ENCODE measurements at places on chromosomes 11 and 22.

GRCh38 chr11:35250621-35251020, 111.7 kb downstream of the CD44 start:
- DNase-seq, result no peak

GRCh38 chr22:21858025-21858764, 9.2 kb downstream of the MAPK1 start:
- DNase-seq, result no peak

DNA sequence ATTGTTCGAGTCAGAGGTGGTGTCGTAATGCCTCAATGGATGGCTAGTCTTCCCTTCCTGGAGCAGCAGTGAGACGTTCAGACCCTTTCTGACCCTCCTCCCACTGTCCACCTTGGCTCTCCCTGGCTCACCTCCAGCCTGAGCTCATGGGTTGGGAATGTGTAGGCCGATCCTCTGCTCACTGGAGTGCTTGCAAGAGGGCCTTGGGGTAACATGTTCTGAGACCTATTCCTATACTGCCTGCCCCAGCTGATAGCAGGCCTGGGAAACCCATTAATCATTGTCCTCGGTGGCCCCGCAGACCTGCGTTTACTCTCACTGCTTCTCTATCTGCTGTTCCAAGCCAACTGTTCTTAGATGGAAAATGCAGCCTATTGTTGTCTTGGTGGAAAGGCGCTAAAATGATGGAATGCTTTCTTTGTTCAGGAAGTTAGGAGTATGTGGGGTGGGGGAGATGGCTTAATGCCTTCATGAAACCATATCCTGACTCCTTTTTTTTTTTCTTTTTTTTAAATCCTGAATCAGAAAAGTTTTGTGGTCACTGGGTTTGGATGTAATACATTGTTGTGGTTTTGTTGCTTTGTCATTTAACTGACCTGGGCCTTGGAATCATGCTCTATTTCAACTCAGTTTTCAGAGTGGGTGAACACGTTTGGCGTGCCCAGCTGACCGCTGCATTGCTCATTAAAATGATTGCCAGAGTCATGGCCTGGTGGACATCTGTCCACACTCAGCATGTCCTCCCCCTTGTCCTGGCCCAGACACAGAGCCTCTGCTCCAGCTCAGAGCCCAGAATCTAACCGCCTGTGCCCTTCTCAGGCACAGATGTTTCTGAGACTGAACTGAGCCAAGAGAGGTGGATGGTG, 72.5 kb downstream of the MICAL2 start:
- DNase-seq, result no peak

DNA sequence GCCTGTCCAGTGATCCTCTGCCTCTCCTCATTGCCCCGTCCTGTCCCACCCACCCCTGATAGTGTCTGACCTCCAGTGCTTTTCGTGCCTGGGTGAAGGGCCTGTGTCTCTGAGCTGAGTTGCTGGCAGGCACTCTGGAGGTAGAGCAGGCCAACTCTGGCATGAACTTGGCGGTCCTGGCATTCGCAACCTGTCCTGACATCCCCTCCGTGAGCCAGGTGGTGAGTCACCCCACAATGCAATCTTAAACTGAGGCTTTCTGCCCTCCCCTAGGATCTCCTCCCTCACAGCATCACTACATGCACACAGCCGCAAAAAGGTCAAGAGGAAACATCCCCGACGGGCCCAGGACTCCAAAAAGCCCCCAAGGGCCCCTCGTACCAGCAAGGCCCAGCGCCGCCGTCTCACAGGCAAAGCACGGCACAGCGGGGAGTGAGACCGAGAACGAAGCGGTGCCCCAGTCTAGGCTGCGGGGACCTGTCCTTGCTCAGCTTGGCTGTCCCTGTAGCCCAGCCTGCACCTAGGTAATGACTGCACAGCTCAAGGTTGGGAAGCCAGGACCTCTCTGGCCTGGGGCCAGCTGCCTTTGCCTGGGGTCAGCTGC, 4.9 kb downstream of the NOL12 start:
- no peak for DNase-seq

DNA sequence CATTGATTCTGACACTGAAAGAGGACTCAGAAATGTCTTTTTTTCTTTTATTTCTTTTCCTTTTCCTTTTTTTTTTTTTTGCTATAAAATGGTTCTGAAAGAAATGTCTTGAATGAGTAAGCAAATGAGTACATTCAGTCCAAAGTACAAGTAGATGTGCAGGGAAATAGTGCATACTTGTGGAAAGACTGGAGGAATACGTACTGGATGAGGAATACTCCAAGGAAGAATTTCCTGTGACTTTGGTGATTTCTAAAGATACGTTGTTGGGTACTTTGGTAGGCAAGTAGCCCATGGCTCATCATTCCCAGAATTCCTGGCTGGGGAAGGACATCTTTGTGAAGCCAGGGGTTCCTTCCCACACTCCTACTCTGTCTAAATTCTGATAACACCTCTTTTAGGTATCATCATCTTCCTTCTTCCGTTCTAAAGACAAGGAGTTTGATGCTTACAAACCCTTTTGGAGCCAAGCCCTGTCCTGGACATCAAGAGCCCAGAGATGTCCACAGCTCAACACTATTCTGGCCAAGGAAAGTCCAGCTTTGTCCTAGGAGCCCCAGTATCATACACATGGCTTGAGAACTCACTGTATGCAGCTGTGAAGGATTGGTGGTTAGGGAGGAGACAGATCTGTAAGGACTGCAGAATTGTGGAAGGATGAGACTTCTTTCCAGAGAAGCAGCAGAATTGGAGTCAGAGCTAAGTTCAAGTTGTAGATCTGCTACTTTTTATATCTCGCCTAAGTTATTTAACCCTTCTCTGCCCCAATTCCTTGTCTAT, 4.8 kb upstream of the NUP98 start:
- no peak for DNase-seq

DNA sequence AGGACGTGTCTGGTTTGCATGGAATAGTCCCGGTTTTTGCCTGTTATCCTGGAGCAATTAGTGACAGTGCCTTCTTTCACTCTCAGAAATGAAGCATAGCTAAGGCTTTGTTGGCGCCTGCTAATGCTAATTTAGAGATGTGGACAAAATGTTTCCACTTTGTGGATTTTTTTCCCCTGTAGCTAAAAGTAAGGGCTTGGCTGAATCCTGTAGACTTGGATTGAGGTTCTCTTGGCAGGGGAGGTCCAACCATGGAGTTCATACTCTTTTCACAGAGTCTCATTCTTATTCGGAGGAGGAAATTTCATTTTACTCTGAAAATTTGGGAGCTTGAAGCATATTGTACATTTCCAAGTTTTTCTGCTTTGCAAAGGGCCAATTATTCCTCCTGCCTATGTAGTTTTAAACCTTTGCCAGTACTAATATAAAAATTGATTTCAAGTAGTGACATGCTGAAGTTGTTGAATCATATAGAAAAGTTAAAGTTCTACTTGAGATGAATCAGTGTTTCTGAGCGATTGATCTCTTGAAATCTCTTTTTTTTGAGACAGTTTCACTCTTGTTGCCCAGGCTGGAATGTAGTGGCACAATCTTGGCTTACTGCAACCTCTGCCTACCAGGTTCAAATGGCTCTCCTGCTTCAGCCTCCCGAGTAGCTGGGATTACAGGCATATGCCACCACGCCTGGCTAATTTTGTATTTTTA, 20.0 kb downstream of the PPFIA1 start:
- no peak for DNase-seq

DNA sequence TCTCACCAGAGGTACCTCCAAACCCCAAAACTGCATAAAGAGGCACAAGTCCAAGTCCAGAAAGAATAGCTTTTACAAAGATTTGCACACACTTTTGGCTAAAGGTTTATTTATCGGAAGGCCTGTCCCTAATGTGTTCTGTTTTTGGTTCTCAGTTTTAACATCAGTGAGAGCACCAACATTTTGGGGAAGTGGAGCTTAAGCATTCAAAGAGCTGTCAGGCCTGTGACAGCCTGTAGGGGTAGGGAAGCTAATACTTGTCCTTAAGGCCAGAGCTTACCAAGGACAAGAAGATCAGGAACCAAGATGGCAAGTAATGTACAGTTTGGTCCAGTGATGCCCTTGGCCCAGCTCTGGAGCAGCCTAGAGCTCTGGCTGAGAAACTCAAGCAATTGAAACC, 38.9 kb upstream of the SCUBE2 start:
- DNase-seq, result no peak

GRCh38 chr11:11025087-11025486, 167.2 kb upstream of the ZBED5 start:
- DNase-seq, result no peak

- peak; percentile 100 for DNase-seq
Observed at GRCh38 chr11:78030429-78031325, 7.6 kb upstream of the KCTD14 start.

DNA sequence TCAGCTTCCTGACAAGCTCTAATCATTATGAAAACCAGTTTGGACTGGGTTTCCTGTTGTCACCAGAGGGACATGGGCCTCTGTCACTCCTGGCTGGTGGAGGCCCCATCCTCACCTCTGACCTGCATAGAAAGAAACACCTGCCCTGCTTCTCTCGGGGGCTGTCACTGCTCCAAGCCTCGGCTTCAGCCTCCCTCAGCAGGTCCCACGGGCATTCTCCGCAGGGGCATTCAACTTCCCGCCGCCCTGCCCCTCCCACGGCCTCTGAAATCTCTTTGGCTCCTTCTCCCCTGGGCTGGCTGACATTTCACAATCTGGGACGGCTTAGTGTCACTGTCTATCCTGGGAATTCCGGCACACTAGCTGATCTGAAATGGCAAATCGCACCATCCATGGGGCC, 257.9 kb downstream of the CTTN start:
- no peak for DNase-seq

GRCh38 chr22:44782363-44782963, 30.1 kb downstream of the ARHGAP8 start:
- DNase-seq, result peak; percentile 35

- DNase-seq, result no peak
Observed at GRCh38 chr11:120717623-120718022, 206.1 kb downstream of the GRIK4 start.

GRCh38 chr11:313304-313786, 495 bp upstream of the IFITM1 start:
- DNase-seq, result no peak

DNA sequence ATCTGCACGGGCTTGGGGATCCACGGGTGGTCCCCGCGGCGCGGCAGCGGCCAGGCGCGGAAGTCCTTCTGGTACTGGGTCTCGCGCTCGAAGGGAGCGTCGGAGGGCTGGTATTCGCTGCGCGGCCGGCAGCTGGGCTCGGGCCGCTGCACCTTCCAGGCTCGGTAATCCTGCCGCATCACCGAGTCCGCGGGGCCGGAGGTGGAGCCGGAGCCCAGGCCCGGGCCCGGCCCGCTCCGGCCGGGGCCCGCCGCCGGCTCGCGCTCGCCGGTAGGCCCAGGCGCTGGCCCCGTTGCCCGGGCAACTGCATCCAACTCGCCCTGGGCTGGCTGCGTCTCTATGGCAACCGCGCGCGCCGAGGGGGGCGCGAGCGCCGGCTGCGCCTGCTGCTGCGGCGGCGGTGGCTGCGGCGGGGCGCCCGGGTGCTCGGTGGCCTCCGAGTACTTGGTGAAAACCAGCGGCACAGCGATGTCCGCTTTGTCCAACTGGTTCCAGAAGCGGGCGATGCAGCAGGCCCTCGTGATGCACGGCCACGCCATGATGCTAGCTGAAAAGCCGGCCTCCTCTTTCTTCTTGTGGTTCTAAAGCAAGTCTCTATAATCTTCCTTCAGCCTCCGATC, 897 bp downstream of the MAP6 start:
- DNase-seq, result peak; percentile 50

DNA sequence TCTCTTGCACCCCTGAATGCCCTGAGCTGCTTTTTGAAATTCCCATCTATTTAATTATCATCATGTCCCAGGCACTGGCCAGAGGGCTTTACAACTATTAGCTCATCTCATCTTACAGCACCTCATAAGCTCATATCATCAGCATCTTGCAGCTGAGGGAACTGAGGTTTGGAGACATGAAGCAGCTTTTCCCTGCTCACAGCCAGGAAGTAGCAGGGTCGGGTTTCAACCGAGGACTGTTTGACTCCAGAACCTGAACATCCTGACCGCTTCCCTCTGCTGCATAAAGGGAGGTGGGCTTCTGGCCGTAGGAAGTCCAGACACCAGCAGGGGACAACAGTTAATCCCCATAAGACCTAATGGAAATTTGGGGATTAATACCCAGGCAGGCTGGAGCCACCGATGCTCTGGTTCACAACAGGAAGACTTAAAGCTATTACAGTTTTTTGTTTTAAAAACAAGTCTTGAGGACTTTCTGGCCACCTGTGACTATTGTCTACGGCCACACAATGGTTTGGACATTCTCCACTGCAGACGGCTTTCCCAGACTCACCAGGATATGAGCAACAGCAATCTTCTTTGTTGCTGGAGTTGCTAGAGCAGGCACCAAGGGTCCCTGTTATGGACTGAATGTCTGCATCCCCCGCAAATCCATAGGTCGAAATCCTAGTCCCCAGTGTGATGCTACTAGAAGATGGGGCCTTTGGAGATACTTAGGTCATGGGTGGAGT, 47.4 kb downstream of the CHST1 start:
- DNase-seq, result no peak

GRCh38 chr22:37765498-37765897, 42.2 kb upstream of the GCAT start:
- no peak for DNase-seq

DNA sequence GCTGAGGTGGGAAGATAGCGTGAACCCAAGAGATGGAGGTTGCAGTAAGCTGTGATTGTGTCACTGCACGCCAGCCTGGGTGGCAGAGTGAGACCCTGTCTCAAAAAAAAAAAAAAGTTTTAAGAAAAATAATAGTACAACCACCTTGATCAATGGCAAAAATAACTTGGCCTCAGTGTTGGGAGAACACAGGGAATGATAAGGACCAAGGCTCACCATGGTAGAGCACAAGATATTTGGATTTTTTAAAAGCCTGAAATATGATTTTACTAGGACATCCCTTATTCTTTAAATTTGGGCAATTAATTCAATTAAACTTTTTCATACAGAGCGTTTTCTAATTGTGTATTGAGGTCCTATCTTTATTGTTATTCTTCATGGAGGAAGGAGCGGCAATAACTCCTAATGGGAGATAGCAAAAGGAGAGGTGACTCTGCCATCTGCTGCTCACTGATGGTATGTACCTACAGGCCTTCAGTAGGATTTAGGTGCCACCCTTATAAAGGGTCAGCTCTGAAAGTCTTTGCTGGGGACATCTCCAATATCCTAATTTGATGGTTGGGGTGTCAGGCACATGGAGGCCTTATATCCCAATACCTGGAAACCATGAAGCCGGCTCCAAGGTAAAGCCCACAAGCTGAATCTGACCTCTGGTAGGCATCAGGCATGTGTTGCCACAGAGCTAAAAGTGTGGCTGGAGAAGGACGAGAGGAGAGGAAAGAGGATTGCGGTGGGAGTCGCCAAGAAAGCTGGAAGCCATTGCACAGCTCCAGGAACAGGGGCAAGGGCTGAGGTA, 21.9 kb upstream of the POLD3 start:
- DNase-seq, result no peak

DNA sequence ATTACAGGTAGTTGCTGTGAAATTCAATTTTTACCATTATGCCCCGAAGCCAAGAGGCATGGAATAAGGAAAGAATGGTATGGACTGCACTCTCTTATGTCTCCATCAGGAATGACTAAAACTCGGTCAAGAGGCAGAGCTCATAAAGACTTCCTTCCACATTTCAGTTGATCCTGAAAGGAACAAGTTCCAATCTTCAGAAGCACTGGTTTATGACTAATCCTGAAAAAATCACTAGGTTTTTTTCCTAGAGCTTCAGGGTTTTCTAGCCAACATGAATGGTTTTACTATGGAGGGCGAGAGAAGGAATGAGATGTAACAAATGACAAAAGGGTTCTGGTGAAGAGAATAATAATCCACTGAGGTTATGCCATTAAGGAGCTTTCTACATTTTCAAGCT, 832.2 kb downstream of the NTM start:
- no peak for DNase-seq

- DNase-seq, result no peak
Observed at GRCh38 chr11:3831378-3832239, 9.2 kb downstream of the RHOG start.

- no peak for DNase-seq
Observed at GRCh38 chr22:25484521-25485315, 79.8 kb upstream of the GRK3 start.

Measured in NCI-H2171 (cell line).